ENCODE measurements at places on chromosomes 7 and 10. TPM values are rescaled to one million over a fixed set of nuclear protein-coding genes. Genes with fewer than 3 reads are reported as not detected.

Gene MKX
- total RNA-seq = not detected

Gene FANK1
- total RNA-seq = 7.5 TPM

Gene CALY
- total RNA-seq = 16.3 TPM

Gene BMPER
- 138 TPM for total RNA-seq

Gene GSTO2
- 1.7 TPM for total RNA-seq

Gene GPER1
- 5.2 TPM for total RNA-seq

Gene GNGT1
- total RNA-seq = not detected

Gene EVX1
- total RNA-seq = not detected

Gene DMTF1
- 51.2 TPM for total RNA-seq

DNA sequence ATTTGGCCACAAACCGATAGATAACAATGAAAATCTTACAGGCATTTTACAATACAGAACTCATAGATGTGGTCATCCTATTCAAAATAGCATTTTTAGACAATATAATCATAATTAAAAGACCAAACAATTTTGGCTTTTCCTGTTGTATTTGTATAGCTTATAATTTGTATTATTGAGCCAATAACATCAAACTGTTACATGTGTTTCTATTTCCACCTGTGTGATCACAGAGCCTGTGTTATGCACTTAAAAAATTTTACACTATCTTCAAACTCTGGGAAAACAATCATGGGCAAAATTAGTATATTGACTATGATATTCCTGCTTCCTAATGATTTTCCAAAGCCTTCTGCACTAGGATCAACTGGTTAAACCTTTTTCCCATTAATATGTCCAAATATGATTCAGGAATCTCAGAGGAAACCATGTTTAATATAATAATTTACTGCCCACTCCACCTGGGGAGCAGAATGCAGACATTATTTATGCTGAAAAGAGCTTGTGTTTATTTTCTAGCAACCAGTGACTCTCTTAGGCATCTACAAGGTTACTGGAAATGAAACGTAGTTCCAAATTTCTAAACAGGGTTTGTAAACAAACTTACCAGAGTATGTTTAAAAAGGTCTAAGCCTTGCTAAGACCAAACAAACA is 1.7 kb downstream of the RHOBTB1 start:
- H3K27me3 ChIP-seq = no peaks in the 10 kb centered on the region
- peak overlapping the region; percentile 68 for H3K4me3 ChIP-seq

GRCh38 chr10:88721392-88721791 is 15.3 kb downstream of the LIPK start:
- H3K4me3 ChIP-seq = no peak overlapping the region
- no peaks in the 10 kb centered on the region for H3K4me1 ChIP-seq
- no peaks in the 10 kb centered on the region for H3K36me3 ChIP-seq
- peaks cover 7% of the 10 kb centered on the region for H3K27me3 ChIP-seq

DNA sequence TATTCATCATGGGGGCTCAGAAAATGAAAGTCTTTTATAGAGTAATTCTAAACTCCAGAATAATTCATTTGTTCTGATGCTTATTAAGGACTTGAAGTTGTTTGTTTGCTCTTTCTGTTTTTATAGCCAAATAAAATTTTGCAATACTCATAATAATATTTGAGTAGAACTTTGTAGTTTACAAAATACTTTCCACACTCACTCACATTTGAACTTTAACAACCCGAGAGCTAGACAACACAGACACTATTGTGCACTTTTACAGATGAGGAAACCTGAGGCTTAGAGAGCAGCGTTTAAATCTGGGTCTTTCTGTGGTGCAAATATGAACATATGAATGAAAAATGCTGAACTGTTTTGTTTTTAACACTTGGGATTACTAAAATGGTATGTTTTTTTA is 126.8 kb downstream of the KAT6B start:
- no peak overlapping the region for H3K4me3 ChIP-seq
- peaks cover 31% of the 10 kb centered on the region for H3K4me1 ChIP-seq
- no peak for DNase-seq
- H3K27ac ChIP-seq = no peak overlapping the region

GRCh38 chr7:21169667-21170580 is 258.0 kb upstream of the SP4 start:
- no peaks in the 10 kb centered on the region for H3K4me1 ChIP-seq
- H3K27ac ChIP-seq = no peak overlapping the region
- DNase-seq = no peak
- H3K27me3 ChIP-seq = peaks cover 47% of the 10 kb centered on the region
- no peaks in the 10 kb centered on the region for H3K36me3 ChIP-seq

GRCh38 chr10:6270951-6271350 is 68.2 kb downstream of the PFKFB3 start:
- no peaks in the 10 kb centered on the region for H3K36me3 ChIP-seq
- peak overlapping the region; percentile 66 for H3K27ac ChIP-seq

DNA sequence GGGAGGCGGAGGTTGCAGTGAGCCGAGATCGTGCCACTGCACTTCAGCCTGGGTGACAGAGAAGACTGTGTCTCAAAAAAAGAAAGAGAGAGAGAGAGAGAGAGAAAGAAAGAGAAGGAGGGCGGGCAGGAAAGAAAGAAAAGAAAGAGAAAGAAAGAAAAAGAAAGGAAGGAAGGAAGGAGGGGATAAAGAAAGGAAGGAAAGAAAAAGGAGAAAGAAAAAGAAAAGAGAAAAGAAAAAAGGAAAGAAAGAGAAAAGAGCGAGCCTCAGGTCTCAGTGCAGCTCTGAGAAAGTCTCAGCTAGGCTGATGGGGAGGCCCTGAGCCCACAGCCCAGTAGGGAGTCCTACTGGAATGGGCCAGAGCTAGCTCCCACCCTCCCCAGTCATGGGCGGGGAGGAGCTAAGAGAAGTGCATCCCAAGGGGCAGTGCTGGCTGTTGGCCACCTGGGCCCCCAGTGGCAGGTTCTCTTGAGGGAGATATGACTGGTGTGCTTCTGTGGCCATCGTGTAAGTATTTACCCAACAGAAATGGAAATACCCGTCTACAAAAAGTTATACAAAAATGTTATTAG is 69.3 kb downstream of the ABRAXAS2 start:
- H3K4me3 ChIP-seq = no peak overlapping the region
- no peaks in the 10 kb centered on the region for H3K4me1 ChIP-seq
- no peak for DNase-seq

DNA sequence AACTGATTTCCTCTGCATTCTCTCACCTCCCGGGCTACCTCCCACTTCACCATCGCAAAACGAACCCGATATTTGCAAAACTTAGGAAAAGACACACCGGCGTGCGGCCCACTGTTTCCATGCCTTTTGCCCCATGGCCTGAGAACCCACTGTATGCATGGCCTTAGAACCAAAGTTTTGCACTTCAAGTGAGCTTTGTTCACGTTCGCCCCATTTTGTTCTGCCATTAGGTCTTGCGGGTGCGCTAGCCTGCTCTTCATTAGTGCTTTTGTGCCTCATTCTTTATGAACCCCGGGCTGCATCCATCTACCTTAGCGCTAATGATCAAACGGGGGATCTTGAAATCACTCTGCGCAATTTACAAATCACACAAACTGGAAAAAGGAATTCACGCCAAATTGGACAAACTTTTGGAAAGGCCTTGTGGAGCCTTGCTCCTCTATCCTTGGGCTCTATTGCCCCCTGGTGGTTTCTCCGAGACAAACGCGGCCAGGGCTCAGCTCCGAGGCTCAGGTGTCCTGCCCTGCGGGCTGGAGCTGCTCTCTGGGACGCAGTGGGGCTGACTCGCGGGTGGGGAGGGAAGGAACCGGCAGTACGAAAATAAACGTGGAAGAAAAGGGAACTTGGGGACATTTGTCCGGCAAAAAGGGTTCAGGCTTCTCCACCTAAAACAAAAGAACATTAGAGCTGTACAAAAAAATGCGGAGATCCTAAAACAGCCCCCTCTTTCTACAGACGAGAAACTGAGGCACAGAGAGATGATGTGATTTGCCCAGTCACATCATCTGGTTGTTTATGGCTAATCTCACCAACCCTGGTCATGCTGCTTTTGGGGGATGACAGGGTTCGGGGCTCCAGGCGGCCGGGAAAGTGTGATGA is 300.4 kb upstream of the NFE2L3 start:
- H3K27me3 ChIP-seq = no peaks in the 10 kb centered on the region
- H3K4me1 ChIP-seq = peaks cover 49% of the 10 kb centered on the region
- H3K36me3 ChIP-seq = no peaks in the 10 kb centered on the region
- DNase-seq = peak; percentile 90
- H3K4me3 ChIP-seq = no peak overlapping the region

- no peak overlapping the region for H3K4me3 ChIP-seq
- no peaks in the 10 kb centered on the region for H3K27me3 ChIP-seq
- H3K36me3 ChIP-seq = no peaks in the 10 kb centered on the region
Measured at GRCh38 chr7:77330169-77330882, 85.8 kb downstream of the GSAP start.

- H3K4me1 ChIP-seq = peaks cover 24% of the 10 kb centered on the region
- DNase-seq = no peak
- no peaks in the 10 kb centered on the region for H3K27me3 ChIP-seq
- H3K36me3 ChIP-seq = no peaks in the 10 kb centered on the region
- no peak overlapping the region for H3K4me3 ChIP-seq
Measured at GRCh38 chr7:47314248-47314647, 267.7 kb downstream of the TNS3 start.

- no peak for DNase-seq
- no peak overlapping the region for H3K27ac ChIP-seq
- H3K4me3 ChIP-seq = no peak overlapping the region
- H3K4me1 ChIP-seq = no peaks in the 10 kb centered on the region
Measured at GRCh38 chr7:81780914-81781693, 11.3 kb upstream of the HGF start.

DNA sequence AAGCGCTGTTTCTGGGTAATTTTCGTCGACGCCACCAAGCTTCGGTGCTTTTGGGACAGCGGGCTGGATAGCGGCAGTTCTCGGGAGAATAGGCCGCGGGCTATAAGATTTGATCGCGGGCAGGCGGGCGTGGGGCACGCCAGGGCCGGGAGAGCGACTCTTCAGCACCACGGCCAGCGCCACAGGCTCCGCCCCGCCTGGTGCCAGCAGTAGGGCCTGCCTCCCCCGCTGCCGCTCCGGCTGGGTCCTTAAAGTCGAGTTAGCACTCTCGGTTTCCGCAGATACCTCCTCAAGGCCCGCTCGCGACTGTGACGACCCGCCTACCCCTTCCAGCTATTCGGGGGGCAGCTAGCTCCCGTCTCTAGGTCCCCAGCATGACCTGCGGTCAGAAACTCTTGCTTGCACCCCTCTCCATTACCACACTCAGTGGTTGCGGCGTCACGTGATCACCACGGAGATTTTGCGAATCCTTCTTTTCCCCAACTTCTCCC is 9.4 kb downstream of the NXPH1 start:
- H3K27me3 ChIP-seq = peaks cover 84% of the 10 kb centered on the region
- DNase-seq = peak; percentile 42
- H3K4me1 ChIP-seq = peaks cover 7% of the 10 kb centered on the region
- H3K27ac ChIP-seq = no peak overlapping the region
- no peaks in the 10 kb centered on the region for H3K36me3 ChIP-seq
- peak overlapping the region; percentile 33 for H3K4me3 ChIP-seq

GRCh38 chr10:34705563-34705962 is 109.5 kb downstream of the PARD3 start:
- no peaks in the 10 kb centered on the region for H3K27me3 ChIP-seq
- H3K36me3 ChIP-seq = no peaks in the 10 kb centered on the region
- no peak overlapping the region for H3K4me3 ChIP-seq
- no peak for DNase-seq

GRCh38 chr10:22345301-22346095 is at the start of gene SPAG6:
SPAG6 (plus strand) TSS chr10:22345496; CDS start chr10:22345612, 116 bp downstream.
- H3K4me3 ChIP-seq = peak within 1 kb of the TSS; percentile 20
- H3K36me3 ChIP-seq = no peaks in the 10 kb centered on the region
- H3K4me1 ChIP-seq = peaks cover 5% of the 10 kb centered on the region
- no peak within 1 kb of the TSS for H3K27ac ChIP-seq
- peak; percentile 35 for DNase-seq

DNA sequence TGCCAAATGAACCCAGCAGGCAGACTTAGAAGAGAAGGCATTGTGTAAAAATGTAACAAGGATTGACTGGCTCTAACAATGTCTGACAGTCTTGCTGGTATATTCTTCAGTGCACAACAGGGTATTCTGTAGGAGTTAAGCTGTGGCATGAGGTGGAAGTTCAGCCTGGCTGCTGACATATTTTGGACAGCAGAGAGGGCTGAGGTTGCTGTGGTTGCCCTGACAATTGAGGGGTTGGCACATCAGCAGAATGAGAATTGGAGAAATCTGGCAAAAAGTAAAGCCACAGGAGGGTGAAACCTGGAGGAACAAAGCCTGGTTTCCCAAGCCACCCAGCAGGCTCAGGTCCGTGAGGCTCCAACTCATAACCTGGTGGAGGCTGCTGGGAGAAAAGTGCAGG is 220.2 kb downstream of the JAZF1 start:
- H3K4me3 ChIP-seq = no peak overlapping the region
- H3K36me3 ChIP-seq = no peaks in the 10 kb centered on the region
- no peak for DNase-seq
- H3K27ac ChIP-seq = no peak overlapping the region
- H3K27me3 ChIP-seq = peaks cover 4% of the 10 kb centered on the region
